ENCODE measurements at places on chromosomes 1 and 21.

DNA sequence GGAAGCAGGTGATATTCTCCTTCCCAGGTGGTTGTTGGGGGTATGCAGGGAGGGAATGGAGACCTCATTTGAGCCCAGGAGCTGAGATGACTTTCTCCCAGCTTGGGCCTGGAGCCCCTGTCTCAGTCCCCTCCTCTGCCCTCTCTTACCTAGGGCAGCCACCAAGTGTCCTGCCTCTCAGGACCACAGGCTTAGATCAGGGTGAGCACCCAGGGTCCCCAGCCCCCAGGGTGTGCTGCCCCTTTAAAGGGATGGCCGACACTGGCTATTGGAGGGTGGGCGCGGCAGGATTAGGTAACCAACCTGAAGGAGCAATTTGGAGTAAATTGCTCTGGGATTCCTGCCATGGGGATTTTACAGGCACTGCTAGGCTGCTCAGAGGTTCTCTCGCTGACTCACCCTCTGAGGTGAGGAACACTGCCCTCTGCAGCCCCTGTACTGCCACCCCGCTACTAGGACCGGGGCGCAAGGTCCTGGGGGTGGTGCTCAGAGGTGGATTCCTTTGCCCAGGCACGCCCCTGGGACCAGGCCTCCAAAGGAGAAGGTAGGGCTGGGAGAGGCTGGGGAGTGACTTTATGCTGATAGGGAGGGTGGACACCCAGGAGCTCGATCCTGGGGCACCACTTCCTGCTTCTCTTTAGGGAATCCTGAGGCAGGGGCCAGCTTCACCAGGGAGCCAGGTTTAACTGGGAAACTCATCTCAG, 1.5 kb downstream of the RPS6KA1 start:
- peak; percentile 7 for DNase-seq

DNA sequence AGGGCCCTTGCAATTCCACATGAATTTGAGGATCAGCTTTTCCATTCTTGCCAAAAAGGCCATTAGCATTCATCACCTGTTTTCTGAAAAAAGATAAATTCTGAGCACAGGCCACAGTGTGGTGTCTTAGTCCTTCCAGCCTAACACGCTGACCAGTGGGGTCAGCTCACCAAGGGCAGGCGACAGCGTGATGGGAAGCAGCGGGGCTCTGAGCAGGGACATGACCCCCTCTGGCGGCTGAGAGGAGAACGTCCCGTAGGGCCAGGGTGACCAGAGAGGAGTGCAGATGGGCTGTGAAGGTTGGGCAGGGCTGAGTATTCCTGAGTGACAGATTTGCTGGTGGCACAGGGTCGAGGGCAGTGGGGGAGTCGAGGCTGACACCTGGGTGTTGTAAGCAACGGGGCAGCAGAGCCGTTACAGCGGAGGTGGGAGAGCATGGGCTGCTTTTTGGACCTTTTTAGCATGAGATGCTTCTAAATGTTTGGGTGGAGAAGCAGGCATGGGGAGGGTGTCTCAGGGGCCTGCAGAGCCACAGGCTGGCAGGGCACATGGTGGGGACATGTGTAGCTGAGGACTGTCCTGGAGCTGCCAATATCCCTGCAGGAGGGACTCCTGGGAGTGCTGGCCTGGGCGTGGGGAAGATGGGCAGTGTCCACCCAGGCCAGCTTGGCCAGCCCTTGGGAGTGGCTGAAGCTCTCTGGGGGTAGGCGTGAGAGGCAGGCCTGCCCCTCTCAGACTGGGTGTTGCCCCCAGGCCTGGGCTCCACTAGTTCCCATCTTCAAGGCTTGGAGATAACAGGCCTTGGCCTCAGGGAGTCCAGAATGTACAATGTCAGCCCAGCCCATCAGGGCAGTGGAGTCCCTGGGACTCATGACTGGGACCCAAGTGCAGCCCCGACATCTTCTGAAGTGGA, 8.6 kb upstream of the CALML6 start:
- peak; percentile 88 for DNase-seq

DNA sequence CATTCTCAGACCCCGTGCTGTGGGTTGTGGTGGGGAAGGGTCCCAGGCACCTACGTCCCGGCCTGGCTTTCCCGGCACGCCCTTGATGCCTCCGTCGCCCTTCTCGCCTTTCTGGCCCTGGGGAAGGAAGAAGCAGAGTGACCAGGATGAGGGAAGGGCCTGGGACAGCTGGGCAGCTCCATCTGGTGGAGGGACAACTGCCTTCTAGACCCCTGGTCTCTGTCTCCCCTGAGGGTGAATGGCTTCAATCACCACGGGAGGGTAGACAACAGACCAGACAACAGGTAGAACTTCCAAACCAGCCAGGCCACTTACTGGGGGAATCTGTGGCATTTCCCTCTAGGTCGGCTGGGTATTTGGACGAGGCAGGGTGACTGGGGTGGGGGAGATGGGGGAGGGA, 11.9 kb downstream of the COL16A1 start:
- no peak for DNase-seq

GRCh38 chr21:40686526-40686925, 160.4 kb downstream of the DSCAM start:
- DNase-seq = no peak

GRCh38 chr1:39187275-39188046, 17.0 kb upstream of the MACF1 start:
- DNase-seq = no peak

GRCh38 chr1:230137337-230137815, 70.3 kb downstream of the GALNT2 start:
- DNase-seq = no peak

- DNase-seq = peak; percentile 20
Observed at GRCh38 chr1:60670302-60670701, 412.1 kb upstream of the NFIA start.

Measured in retina (tissue), 1 donor.